ENCODE measurements at places on chromosomes 2 and 18. TPM values are rescaled to one million over a fixed set of nuclear protein-coding genes. Genes with fewer than 3 reads are reported as not detected.

- DNase-seq: peak; percentile 83
These were observed 151.7 kb upstream of the ZNF521 start for GRCh38 chr18:25503567-25504081.

DNA sequence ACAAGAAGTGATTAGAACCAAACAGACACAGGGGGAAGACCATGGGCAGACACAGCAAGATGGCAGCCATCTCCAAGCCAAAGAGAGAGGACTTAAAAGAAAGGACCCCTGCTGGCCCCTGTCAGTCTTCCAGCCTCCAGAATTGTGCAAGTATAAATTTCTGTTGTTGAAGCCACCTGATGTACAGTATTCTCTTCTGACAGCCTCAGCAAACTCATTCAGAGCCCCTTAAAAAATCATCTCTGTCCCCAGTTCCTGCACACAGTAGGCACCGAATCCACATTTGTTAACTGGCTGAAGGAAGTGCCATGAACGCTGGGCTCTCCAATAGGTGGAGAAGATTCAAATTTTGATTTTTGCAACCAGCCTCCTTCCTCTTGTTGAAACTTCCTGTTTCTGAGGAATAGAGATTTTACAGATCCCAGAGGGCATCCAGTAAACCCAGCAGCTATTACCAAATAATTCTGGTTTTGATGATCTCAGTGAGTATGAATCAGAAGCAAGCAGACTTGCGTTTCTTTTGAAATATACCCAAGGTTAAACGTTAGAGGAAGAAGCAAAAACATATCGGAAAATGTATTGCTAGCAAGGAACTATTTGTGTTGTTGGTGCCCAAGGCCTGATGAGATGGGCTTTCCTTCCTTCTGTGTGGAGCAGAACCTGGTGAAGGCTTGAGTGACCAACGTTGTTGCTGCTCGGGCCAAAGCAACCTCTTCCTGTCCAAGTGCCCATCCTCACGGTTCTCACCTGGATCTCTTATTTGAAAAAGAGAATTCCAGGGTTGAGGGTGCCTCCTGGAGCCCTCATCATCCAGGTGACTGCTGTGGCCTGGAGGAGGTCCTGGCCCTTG is 47.7 kb upstream of the PLB1 start:
- DNase-seq: peak; percentile 84

DNA sequence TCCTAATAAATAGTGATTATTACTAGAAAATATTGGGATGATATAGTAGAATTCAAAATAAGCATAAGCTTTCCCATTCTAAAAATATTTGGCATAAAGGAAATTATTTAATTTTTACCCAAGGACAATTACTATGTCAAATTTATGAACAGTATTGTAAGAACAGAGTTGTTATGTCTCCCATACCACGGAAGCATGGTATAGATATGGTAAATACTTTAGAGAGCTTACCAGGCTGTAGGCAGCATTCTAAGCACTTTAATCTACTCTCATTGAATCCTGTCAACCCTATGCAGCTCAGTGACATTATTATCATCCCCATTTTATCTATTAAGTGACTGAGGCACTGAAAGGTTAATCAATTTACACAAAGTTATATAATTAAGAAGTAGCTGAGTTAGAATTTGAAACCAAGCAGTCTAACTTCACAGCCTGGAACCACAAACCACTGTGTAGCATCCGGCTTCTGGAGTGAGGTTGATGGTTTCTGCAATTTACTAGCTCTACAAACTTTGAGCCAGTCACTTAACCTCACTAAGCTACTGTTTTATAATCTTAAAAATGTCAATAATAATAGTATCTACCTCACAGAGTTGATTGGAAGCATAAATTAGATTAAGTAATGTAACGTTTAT is 323.7 kb downstream of the ARHGAP15 start:
- no peak for DNase-seq

DNA sequence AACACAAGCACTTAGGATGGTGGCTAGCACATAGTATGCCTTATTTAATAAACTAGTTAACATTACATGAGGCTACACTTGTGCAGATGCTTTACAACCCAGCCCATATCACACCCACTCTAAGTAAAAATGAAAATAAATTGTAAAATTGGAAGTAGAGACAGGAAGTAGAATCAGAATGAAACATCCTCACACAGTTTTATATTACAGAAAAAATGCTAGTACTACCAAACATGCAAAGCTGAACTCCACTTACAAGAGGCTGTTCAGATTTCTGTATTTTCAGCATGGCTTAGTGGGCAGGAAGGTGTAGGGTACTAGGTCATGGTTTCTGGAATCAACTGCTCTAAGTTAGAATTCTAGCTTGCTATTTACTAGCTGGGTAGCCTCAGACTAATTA is 18.2 kb upstream of the CRIM1 start:
- no peak for DNase-seq

DNA sequence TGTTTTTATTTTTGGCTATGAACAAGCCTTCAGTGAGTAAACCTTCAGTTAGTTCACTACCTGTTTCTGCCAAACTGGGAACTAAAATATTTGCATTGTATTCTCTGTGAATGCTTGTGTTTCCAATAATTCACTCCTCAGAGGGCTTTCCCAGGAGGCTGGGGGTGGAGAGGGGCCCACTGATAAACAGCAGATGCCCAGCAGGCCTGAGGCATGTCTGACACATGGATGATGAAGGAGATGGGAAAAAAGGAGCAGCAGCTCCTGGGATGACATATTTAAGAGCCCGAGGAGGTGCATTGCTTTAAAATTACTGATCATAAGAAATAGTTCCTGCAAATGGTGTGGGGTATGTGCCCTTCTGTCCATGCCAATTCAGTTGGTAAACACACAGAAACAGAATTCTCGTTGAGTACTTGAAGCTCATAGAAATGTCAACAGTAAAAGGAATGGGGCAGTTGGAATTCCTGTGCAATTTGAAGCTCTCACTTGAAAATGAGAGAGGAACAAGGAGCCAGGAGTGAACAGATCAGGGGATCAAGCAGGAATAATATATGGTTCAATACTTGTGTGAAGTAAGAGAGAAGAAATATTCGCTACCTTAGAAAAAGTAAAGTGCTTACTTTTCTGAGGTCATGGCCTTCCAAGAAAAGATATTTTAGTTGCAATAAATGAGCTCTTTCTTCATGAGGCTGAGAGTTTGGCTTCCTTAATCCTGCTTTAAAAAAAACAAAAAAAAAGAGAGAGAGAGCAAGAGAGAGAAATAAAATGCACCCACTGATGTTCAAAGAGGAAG is 22.0 kb upstream of the HNMT start:
- no peak for DNase-seq

- no peak for DNase-seq
These were observed 1.8 kb downstream of the ONECUT2 start for GRCh38 chr18:57436965-57437333.

GRCh38 chr18:11419338-11419737 is 190.1 kb upstream of the SLC35G4 start:
- DNase-seq: no peak

The INSIG2 gene
- 9.4 TPM for total RNA-seq

The KRTCAP3 gene
- total RNA-seq: not detected

The SLC9A2 gene
- total RNA-seq: 0.05 TPM

The MYOM1 gene
- total RNA-seq: not detected
